ENCODE measurements at places on chromosomes 13 and 19. TPM values are rescaled to one million over a fixed set of nuclear protein-coding genes. Genes with fewer than 3 reads are reported as not detected.

FGF21 gene
- total RNA-seq, result not detected

LGALS13 gene
- total RNA-seq, result not detected

FFAR1 gene
- total RNA-seq, result not detected

RHPN2 gene
- total RNA-seq, result 2.5 TPM

FFAR3 gene
- not detected for total RNA-seq

DCLK1 gene
- 464 TPM for total RNA-seq

FGF9 gene
- 10.3 TPM for total RNA-seq

ZNF792 gene
- 29.1 TPM for total RNA-seq

GZMM gene
- total RNA-seq, result not detected

OR7D2 gene
- not detected for total RNA-seq

PLA2G4C gene
- total RNA-seq, result 9.1 TPM

ZNF726 gene
- 17.2 TPM for total RNA-seq

PODNL1 gene
- total RNA-seq, result not detected

ADM5 gene
- total RNA-seq, result 1.9 TPM

CCDC159 gene
- 6.3 TPM for total RNA-seq

C19orf85 gene
- total RNA-seq, result not detected

OR7C1 gene
- total RNA-seq, result not detected

FPR1 gene
- total RNA-seq, result 4.7 TPM

NAPSA gene
- 0.63 TPM for total RNA-seq

SBNO2 gene
- 8.1 TPM for total RNA-seq

NCR1 gene
- not detected for total RNA-seq

ZNF320 gene
- total RNA-seq, result 38.2 TPM

TGFB1 gene
- 1.6 TPM for total RNA-seq

HMGB1 gene
- 221 TPM for total RNA-seq

LILRB3 gene
- total RNA-seq, result not detected

KLK2 gene
- total RNA-seq, result not detected

MIA gene
- total RNA-seq, result not detected

PBX4 gene
- 19.4 TPM for total RNA-seq

TPTE2 gene
- total RNA-seq, result not detected

ZNF836 gene
- total RNA-seq, result 48.2 TPM

IZUMO2 gene
- not detected for total RNA-seq

IZUMO4 gene
- total RNA-seq, result 5.9 TPM

KIR2DL4 gene
- total RNA-seq, result not detected

C1QTNF9 gene
- total RNA-seq, result not detected

SYNGR4 gene
- not detected for total RNA-seq

CGB3 gene
- total RNA-seq, result not detected

SERP2 gene
- total RNA-seq, result 28.8 TPM

HIF3A gene
- total RNA-seq, result 12.2 TPM

ATP8B3 gene
- under 0.01 TPM for total RNA-seq

TMEM190 gene
- not detected for total RNA-seq

HCN2 gene
- 9.1 TPM for total RNA-seq

MEIOSIN gene
- not detected for total RNA-seq

IGSF23 gene
- total RNA-seq, result not detected

ANO8 gene
- 53.8 TPM for total RNA-seq

ZNF560 gene
- total RNA-seq, result 0.63 TPM

CADM4 gene
- 89.8 TPM for total RNA-seq

COL5A3 gene
- 1.3 TPM for total RNA-seq

KLK5 gene
- total RNA-seq, result not detected

TNNI3 gene
- total RNA-seq, result 0.94 TPM

ZNF729 gene
- total RNA-seq, result not detected

ZC3H4 gene
- total RNA-seq, result 18.8 TPM

RYR1 gene
- 9.1 TPM for total RNA-seq

SLC17A7 gene
- 36.6 TPM for total RNA-seq

GGN gene
- total RNA-seq, result 0.94 TPM

PLEKHF1 gene
- total RNA-seq, result 0.63 TPM

C13orf42 gene
- not detected for total RNA-seq
